ENCODE measurements at places on chromosomes 3 and 15.

DNA sequence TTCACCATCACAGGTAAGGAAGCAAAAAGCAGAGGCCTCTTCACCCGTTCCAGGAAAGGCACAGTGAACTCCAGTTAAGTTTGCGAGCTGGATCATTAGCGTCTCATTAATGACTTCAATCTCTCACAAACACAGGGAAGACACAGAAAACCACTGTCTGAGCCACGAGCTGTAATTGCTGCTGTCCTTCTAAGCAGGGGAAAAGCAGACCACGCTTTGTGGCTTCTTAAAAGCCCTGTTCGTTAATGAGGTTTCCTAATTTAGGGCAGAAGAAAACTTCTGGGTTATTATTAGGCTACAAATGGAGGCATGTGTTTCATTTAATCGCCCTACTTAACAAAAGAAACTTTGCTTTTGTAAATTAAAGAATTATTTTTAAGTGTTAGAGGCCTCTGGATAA, 50.6 kb upstream of the FAM174B start:
- DNase-seq, result no peak

GRCh38 chr3:28860307-28860706, 420.6 kb upstream of the RBMS3 start:
- no peak for DNase-seq

- DNase-seq, result peak; percentile 53
Measured at GRCh38 chr15:80989081-80989517, 520 bp downstream of the MESD start.

DNA sequence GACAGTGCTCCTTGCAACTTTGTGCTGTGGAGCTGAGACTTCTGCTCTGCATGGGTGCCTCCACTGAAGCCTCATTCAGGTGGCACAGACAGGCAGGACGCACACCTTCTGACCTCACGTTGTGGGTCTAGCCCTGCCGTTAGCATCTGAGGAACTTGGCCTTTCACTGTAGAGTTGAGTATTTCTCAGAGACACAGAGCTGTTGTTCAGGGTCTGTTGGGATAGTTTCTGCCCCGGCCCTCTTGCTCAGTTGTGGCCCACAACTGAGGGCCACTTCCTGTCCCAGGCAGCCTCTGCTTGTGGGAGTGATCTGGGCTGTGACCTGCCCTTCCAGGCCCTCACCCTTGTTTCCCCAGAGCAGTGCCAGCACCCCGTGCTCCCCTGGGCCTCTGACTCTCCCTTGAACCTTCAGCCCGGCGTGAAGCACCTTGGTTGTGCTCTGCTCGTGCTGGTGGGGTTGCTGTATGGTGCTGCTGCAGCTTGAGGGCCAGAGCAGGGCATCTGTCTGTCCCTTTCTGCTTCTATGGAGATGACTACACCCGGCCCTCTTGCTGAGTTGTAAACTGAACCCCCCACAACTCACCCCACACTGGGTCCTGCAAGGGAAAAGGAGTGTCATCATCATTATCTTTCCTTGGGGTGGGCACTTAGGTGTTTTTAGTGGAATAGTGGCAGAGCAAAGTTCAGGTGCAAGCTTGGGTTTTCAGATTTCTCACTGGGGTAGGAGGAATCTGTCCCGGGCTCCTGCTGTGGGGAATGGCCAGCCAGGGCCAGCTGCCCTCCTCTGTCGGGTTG, 11.7 kb downstream of the BAHD1 start:
- DNase-seq, result no peak

DNA sequence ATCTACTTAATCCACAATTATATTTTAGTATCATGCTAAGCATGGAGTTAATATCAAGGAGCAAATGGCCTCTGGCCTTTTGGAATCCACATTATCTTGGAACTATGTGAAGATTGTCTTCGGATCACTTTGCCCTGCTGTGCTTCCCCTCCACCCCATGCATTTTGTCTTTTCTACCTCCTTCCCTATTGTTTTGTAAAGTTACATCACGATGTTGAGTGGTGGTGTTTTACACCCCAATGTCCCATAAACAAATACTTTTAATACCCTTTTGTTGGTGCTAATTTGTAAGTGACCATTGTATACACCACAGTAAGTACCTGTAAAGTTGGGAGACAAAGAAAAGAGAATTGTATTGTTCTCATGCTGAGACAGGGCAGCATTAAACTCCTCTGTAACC, 258.4 kb upstream of the ZNF717 start:
- no peak for DNase-seq
